Activated naive CD4-positive, alpha-beta T cell treated with anti-CD3 and anti-CD28 coated beads for 36 hours (primary cell): ENCODE measurements at places on chromosomes 11 and 22. TPM values are rescaled to one million over a fixed set of nuclear protein-coding genes. Genes with fewer than 3 reads are reported as not detected.
A peak's percentile ranks its signal among the peaks of the same experiment; 100 is the strongest.

Gene SULT4A1
- not detected for total RNA-seq

DNA sequence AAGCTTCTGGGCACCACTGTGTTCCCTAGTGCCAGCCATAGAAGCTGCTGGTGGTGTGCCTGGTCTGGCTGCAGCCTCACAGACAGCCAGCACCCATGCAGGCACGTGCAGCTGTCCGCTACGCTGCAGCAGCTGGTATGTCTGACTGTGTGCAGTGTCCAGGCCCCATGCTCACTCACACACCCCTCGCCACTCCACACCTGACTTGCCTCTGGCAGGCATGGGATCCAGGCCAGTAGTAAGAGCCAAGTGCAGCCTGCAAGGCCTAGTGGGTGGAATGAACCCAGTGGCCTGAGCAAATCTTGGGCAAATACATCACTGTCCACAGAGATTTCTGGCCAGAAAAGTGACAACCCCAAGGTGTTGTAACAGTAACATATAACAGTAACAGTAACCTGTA lies 111.9 kb downstream of the ARHGAP20 start:
- no peak for DNase-seq

Gene PKDREJ
- total RNA-seq, result not detected

DNA sequence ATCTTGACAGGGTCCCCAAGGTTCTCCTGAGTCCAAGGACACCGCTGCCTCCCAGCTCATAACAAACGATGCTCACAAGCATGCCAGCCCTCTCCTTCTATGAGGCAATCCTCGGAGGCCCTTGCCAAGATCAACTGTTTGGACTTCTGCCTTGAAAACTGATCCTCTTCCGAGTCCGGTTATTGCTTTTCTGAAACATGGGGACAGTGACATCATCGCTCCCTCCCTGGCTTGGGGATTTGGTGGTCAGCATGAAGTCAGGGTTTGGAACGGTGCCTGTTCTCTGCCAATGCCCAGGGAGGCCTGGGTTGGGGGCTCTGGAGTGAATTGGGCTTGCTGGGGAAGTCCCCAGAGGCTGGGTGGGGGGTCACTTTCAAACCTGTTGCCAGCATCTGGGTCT lies 149.3 kb downstream of the FBXO7 start:
- DNase-seq, result no peak

- DNase-seq, result no peak
Observed at GRCh38 chr11:73461964-73462363, 85.8 kb downstream of the RELT start.

DNA sequence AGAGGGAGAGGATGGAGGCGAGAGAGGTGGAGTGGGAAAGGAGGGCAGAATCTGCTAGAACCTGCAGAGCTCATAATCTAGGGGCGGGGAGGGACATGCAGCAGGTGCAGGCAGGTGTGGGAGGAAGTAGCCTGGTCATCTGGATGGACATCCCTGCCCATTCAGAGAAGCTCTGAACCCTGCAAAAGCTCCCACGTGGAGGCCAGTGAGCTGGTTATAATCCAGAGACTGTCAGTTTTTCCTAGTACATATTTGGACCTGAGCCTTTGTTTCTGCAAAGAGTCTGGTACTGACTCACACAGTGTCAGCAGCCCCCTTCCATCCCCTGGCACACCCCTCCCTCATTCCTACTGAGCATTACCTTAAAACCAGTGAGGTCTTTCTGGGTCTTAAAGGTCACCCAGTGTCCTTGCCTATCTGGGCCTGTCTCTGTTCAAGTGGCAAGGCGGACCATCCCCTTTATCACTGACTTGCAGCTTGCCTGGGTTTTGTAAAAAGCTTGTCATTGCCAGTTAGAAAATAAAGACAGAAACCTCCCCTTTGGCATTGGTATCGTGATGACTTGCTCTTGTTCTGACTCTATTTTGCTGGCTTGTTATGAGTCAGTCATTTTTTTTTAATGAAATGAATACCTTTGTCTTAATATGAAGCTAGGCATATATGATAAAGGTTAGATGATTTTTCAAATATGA lies 26.1 kb downstream of the PTPRJ start:
- DNase-seq, result peak; percentile 71

GRCh38 chr22:48079505-48080290 lies 1317.2 kb downstream of the TBC1D22A start:
- DNase-seq, result no peak

DNA sequence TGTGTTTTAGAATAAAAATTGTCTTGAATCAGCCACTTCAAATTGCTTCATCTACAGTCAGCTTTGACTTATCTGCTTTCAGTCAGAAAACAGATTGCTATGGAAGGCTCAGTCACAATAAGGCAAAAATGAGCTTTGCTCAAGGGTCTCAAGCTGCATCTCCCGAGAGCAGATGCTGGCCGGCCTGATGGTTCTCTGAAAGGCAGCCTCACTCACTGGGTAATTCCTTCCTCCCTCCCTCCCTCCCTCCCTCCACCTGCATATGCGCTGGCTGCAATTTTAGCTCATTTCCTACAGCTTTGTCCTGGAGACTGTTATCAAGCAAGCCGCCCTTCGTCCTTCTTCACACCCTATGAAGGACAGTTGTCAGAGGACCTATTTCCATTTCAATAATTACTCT lies 1.6 kb upstream of the IZUMO1R start:
- DNase-seq, result no peak

Gene NUCB2
- total RNA-seq, result 67.7 TPM

- no peak for DNase-seq
Observed at GRCh38 chr11:76729214-76729613, 53.9 kb upstream of the TSKU start.

- no peak for DNase-seq
Observed at GRCh38 chr11:118152552-118153471, at the start of gene SCN4B. Gene SCN4B (minus strand): TSS chr11:118152823. CDS start chr11:118152673, 150 bp downstream.

Gene RAG1
- total RNA-seq, result 0.30 TPM

DNA sequence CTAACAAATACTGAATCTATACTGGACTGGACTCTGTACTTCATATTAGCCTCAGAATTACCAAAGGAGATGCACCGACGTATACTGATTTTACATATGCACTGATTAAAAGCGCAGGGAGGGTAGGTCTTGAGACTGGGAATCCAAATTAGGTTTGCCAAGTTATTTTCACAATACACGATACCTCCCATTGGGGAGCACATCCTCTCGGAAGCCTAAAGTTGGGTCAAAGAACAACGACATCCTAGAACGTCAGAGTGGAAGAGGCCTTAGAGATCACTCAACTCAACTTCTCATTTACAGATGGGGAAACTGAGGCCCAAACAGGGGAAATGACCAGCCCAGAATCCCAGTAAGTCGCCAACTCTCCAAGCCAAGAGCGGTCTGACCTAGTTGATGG lies 626 bp downstream of the DNAL4 start:
- no peak for DNase-seq

- DNase-seq, result no peak
Observed at GRCh38 chr22:20867179-20868024, 8.6 kb downstream of the SNAP29 start.

Gene CARNS1
- total RNA-seq, result 2.0 TPM

DNA sequence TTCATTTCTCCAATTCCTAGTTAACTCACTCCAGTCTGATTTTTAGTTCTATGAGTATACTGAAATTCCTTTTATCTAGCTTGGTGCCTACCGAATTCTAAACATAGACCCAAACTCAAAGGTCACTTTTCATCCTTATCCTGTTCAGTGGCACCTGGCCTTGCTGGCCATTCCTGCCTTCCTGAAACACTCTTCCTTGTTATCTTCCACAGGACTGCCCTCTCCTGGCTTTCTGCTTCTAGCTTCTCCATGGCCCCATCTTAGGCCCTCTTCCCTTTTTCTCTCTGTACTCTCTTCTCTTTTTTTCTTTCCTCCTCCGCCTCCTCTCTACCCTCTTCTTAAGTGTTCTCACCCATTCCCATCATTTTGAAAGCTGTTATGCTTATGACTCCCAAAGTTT lies 87.3 kb downstream of the WNT11 start:
- DNase-seq, result no peak

Gene OR52I2
- not detected for total RNA-seq

DNA sequence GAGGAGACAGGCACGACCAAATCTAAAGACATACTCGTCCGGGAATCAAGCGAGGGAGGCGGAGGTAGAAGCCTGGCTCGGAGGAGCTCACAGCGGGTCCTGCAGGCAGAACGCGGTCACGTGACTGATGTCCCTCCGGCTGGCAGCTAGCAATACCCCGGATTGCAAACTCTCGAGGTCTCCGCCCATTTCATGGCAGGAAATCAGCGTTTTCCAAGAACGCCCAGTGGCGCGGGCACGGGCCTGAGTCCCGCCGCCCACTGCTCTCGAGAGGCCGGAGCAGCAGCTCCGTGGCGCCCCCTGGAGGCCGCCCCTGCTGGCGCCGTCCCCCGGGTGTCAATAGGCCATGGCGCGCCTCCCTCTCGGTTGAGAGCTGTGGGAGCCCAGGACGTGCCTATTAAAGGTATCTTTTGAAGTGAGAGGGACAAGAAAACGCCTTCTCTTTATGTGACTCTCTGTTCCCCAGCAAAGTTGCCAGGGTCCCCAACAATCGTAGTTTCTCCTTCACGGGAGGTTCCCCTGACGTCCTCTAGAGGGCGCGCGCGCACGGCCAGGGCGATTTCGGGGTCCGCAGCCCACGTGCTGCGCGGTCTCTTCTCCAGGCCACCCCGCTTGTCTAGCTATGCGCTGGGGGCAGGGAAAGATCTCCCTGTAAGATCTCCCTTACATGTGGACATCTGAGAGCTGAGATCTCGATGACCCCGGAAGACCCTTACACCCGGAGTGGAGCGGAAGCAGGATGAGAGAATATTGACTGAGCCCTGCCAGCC lies 37.3 kb upstream of the RBFOX2 start:
- peak; percentile 80 for DNase-seq

Gene DBX1
- total RNA-seq, result not detected

GRCh38 chr11:72789493-72790131 lies 4.2 kb downstream of the STARD10 start:
- DNase-seq, result no peak

GRCh38 chr11:34744511-34744910 lies 123.6 kb downstream of the EHF start:
- no peak for DNase-seq

- DNase-seq, result no peak
Observed at GRCh38 chr11:110903378-110903777, 191.1 kb upstream of the ARHGAP20 start.

Gene TSKU
- total RNA-seq, result 0.38 TPM

DNA sequence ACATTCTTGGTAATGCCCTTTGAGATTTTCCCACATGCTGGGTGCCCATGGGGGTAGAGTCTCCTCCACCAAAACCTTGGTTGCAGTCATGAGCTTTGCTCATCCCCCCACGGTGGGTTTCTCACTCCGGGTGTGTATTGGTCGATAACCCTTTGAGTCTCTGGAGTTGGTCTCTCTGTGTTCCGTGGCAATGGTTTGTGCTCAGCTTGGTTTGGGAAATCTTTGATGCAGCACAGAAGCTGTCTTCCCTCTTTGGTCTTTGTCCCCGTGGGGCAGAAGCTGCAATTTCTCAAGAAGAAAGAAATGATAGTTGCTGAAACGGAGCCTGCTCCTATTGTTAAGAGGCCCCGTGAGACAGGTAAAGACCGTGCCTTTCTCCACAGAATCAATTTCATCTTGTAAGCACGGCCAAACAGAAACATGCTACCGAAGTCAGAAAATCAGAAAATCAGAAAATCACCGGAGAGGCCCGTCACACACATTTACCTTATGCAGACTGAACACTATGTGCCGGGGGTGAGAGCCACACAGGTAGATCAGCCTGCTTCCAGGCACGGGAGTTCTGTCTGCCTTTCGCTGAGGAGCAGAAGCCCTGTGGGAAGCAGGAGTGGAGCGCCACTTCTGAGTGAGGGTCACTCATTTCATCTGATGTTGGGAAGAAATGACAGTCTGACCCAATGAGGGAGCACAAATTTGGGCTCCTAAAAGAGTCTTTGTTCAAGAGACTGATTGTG lies 186.1 kb downstream of the TBC1D22A start:
- DNase-seq, result no peak

Gene SHISA8
- 1.7 TPM for total RNA-seq

- no peak for DNase-seq
Observed at GRCh38 chr11:120073196-120073595, 64.7 kb downstream of the TRIM29 start.

GRCh38 chr11:86586307-86586706 lies 86.1 kb downstream of the ME3 start:
- no peak for DNase-seq

DNA sequence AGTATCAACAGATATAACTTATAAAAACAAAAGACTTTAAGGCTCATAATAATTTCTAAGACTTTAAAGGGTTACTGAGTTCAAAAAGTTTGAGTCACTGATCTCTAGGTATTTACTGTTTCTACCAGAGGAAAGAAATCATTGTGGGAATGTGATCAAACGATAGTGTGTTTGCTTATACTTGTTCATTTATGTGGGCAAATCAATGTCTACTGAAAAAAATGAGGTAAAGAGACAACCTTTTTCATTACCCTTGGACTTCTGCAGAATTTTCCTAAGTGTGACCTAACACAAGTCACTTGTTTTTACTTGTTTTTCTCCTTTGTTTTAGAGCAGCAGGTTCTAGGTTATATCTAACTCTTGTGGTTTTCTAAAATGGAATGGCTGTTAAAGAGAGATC lies 65.4 kb downstream of the PRR5L start:
- DNase-seq, result no peak

GRCh38 chr11:122202161-122202950 lies 86.3 kb upstream of the BLID start:
- no peak for DNase-seq

Gene DGAT2
- total RNA-seq, result 4.2 TPM

GRCh38 chr11:11552529-11553087 lies 69.2 kb downstream of the GALNT18 start:
- DNase-seq, result no peak

GRCh38 chr11:115360186-115360824 lies 143.9 kb downstream of the CADM1 start:
- no peak for DNase-seq

GRCh38 chr11:100902454-100903141 lies 215.5 kb downstream of the ARHGAP42 start:
- no peak for DNase-seq

DNA sequence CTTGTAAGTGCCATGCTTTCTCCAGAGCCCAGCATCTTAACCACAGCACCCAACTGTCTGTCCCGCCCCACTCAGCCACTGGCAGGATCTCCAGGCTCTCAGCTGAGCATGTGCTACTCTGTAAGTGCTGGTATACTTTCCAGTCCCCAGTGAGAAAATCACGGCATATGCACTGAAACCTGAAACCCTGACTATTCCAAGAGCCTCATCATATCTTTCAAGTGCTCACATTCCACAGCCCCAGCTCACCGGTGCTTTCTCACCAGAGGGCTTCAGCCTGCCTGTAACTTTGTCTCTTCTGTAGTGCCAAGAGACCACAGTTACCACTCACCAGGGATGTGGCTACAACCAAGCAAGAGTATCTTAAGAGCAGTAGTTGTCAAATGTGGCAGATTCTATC lies 24.4 kb upstream of the PAMR1 start:
- DNase-seq, result no peak

Gene MUC5AC
- total RNA-seq, result not detected

Gene GDPD5
- 13.3 TPM for total RNA-seq

- DNase-seq, result no peak
Observed at GRCh38 chr11:2519517-2519861, 74.7 kb downstream of the KCNQ1 start.
